Psoas muscle (tissue), 8 donors: ENCODE measurements at places on chromosomes 1 and 21. TPM values are rescaled to one million over a fixed set of nuclear protein-coding genes. Genes with fewer than 3 reads are reported as not detected.

Gene FAM110D
- total RNA-seq, result 2.9 TPM

DNA sequence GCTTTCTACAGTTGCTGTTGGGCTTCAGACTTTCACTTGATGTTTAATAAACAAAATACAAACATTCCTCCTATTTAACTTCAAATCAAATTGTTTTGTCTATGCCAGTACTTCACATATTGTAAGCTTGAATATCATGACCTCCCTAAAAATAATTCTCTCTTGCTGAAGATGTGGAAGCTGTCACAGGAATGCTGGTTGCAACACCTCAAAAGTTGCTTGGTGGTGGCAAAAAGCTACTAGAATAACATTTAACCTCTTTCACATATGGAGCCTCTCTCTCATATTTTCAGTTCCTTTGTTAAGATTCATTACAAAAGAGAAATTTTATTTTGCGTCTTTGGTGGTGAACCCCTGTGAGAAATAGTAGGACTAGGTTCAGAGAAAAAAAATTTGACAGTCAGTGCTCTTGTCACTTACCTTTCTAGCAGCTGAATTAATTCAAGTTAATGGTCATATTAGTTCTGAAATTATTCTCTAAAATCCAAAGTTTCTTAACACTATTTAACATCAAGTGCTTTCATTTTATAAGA is 25.5 kb upstream of the F13B start:
- DNase-seq, result no peak

- DNase-seq, result no peak
Observed at GRCh38 chr21:42382915-42383314, 12.9 kb downstream of the TMPRSS3 start.

Gene ZNF695
- not detected for total RNA-seq

DNA sequence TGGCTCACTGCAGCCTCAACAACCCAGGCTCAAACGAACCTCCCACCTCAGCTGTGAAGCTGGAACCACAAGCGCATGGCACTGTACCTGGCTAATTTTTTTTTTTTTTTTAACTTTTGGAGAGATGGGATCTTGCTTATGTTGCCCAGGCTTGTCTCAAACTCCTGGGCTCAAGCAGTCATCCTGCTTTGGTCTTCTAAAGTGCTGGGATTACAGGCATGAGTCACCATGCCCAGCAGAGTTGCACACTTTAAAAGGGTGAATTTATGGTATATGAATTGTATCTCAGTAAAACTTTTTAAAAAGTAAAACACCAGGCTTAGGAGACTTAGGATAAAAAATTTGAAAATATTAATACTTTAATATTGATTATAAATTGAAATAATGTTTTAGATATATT is 99.1 kb downstream of the CLEC20A start:
- no peak for DNase-seq

- no peak for DNase-seq
Observed at GRCh38 chr1:21811875-21812305, at the start of gene LDLRAD2. LDLRAD2 (plus strand) TSS chr1:21812265; CDS start chr1:21812452, 187 bp downstream.

DNA sequence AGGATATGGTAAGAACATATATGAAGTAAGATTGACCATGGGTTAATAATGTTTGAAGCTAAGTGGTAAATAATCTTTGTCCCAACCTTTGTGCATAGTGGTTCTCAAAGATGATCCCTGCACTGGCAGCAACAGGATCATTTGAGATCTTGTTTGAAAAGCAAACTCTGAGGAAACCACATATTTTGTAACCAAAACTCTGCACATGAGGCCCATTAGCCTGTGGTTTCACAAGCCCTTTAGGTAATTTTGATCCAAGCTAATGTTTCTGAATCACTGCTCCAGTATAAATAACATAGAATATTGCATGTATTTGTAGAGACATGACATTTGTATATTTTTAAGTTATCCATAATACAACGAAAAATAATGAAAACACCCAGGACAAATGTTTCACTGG is 147.9 kb upstream of the RGS18 start:
- DNase-seq, result no peak

Gene PAPPA2
- total RNA-seq, result 1.1 TPM

Gene WNT9A
- 24.1 TPM for total RNA-seq

GRCh38 chr1:4754816-4755215 is 100.4 kb downstream of the AJAP1 start:
- DNase-seq, result no peak

Gene FCMR
- total RNA-seq, result 19.7 TPM

Gene POMGNT1
- total RNA-seq, result 73.5 TPM

Gene SLAMF9
- not detected for total RNA-seq

- DNase-seq, result no peak
Observed at GRCh38 chr1:193115629-193116227, 6.1 kb upstream of the CDC73 start.

Gene RGS1
- 1.3 TPM for total RNA-seq

DNA sequence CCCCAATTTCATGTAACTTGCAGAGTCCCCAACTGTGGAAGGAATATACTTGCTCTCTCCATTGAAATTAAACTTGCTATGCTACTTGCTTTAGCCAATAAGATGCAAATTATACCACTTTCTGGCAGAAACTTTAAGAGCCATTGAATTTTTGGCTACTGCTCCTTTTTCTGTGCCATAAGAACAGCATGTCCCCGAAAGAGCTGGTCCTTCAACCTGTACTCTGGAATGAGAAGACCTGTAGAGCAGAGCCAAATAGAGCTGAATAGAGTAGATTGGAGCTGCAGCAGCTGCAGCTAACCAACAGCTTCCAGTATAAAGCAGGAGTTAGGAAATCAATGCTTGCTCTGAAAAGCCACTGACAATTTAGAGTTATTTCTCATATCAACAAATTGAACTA is 472.3 kb upstream of the B3GALT2 start:
- no peak for DNase-seq

- no peak for DNase-seq
Observed at GRCh38 chr1:18513995-18514394, 33.3 kb downstream of the KLHDC7A start.

DNA sequence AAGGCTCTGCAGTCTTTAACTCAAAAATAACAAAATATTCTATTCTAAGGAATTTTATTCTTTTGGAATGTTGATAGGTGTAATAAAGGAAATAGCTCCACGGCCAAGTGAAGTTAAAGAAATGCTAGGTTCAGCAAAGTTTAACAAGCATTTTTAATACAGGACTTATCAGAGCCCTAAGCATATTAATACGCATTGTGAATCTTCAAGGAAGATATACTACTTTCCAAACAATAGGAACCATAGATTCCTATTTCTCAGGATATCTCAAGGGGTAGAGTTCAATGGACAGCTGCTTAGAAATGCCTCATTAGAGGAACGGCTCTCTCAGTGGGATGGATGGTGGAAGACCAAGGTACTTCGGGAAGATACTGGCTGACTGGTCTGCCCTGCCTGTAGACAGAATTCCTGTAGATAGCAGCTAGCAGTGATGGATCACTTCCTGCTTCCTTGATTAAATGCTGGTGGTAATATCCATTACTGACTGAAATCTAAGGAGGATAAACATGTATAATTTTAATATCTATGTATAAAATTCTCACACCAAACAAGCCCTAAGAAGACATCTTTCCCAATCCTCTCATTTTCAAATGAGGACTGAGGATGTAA is 8.1 kb upstream of the LRRC8C start:
- no peak for DNase-seq

GRCh38 chr1:51750218-51750617 is 128.3 kb downstream of the NRDC start:
- no peak for DNase-seq

GRCh38 chr1:1283821-1284220 is 3.6 kb downstream of the SCNN1D start:
- no peak for DNase-seq

GRCh38 chr1:99682291-99682751 is 36.4 kb downstream of the PALMD start:
- no peak for DNase-seq
